ENCODE measurements at places on chromosomes 7 and 10.

DNA sequence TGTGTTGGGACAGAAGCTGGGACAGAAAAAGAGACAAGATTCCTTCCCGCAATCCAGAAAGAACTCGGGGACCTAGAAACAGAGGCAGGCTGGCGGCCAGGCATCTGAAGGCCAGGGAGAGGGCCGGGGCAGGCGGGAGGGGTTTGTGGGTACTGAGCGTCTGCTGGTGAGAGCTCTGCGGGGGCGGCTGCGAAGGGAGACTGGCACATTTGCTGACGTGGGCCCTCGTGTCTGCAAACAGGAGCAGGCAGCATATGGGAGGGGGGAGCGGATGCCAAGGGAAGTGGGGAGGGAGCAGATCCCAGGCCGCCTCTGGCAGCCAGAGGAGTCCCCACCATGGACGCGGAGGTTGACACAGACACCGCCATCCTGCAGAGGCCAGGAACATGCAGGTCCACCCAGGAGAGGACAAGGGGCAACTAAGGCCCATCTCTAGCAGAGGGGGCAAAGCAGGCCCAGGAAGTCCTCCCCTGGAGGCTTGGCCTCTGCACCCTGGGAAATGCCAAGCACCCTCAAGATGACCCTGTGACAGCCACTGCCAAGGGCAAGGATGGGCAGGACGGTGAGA, 32.2 kb downstream of the KCNH2 start:
- no peak for DNase-seq

DNA sequence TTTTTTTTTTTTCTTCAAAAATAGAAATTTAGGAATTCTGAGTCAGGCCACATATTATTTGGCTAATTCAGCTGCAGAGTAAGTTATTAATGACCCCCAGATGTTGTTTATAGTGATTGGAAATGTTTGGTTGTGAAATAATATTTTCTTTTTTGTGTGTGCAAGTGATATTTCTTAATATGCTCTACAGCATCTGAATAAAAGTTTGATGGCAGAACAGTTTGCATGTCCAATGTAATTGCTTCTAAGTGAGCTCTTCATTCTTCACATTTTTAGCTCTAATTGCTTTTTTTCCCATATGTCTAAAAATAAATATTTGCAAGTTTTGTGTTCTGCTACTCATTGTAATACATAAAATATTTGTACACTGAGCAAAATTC, 116.0 kb downstream of the ARID5B start:
- no peak for DNase-seq

DNA sequence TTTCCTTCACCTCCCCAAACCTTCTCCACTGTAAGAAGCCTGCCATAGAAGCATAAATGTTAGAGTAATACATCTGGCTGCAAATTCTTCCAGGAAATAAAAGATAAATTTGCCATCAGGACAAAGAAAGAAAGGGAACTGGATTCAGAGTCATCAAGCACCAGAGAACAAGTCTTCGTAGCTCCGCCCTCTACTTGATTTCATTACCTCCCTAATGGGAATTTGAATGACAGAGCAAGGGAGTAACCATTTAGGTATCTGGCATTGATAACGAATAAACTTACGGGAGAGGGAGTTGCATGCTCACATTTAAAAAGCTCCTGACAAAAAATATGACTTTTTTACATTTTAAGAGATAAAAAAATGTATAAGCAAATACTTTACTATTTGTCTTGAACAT, 263.4 kb downstream of the NEBL start:
- DNase-seq, result no peak

GRCh38 chr10:89062861-89063260, 72.3 kb downstream of the FAS start:
- DNase-seq, result no peak

DNA sequence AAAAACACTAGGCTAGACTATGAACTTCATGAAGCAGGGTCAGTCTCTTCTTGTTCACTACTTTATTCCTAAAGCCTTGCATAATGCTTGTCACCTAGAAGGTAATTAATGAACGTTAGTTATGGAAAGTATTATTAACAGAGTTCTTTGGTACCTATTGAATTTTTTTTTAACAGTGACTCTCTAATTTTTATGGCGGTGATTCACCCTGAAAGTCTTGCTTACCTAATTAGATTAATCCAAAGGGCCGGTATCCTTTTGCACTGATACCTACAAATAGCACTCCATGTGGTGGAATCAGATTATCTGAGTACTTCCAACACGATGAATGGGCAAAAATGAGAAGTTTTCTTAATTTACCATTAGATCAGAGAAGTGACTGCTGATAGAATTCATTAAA, 31.7 kb downstream of the STAM start:
- DNase-seq, result no peak

DNA sequence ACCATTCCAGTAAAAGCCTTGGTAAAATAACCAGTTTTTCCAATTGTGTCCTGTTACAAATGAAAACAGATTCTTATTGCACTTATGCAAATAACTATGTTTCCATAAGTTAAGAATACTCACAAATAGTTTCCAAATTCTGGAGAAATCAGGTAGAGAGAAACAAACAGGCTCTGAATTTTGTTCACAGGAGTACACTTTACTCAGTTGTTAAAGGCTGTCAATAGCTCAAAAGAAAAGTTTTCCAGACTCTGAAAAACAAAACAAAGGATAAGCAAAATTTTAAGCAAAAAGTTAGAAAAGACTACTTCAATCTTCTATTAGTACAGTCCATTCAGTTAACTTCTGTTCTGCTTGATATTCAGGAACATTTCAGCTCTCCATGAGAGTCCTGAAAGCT, 32.8 kb upstream of the ZNF365 start:
- no peak for DNase-seq

GRCh38 chr10:8039321-8039881, 15.1 kb upstream of the GATA3 start:
- DNase-seq, result no peak
